ENCODE measurements at places on chromosomes 1 and 21. TPM values are rescaled to one million over a fixed set of nuclear protein-coding genes. Genes with fewer than 3 reads are reported as not detected.

Gene MATN1
- total RNA-seq, result not detected

Gene APOBEC4
- not detected for total RNA-seq

Gene ADGRB2
- total RNA-seq, result 10.5 TPM

Gene C1orf141
- total RNA-seq, result not detected

Gene RHBDL2
- total RNA-seq, result 1.3 TPM

GRCh38 chr1:2290171-2290578, 62.1 kb downstream of the SKI start:
- peak overlapping the region; percentile 74 for H3K27ac ChIP-seq
- no peaks in the 10 kb centered on the region for H3K36me3 ChIP-seq
- H3K4me1 ChIP-seq, result peaks cover 4% of the 10 kb centered on the region

GRCh38 chr1:202264726-202265125, 71.1 kb downstream of the LGR6 start:
- no peaks in the 10 kb centered on the region for H3K36me3 ChIP-seq
- no peaks in the 10 kb centered on the region for H3K4me1 ChIP-seq
- H3K27me3 ChIP-seq, result no peaks in the 10 kb centered on the region
- no peak overlapping the region for H3K27ac ChIP-seq

GRCh38 chr1:65762081-65762862, 30.4 kb upstream of the PDE4B start:
- no peak for DNase-seq
- no peaks in the 10 kb centered on the region for H3K27me3 ChIP-seq
- H3K27ac ChIP-seq, result no peak overlapping the region
- H3K4me3 ChIP-seq, result no peak overlapping the region
- H3K4me1 ChIP-seq, result no peaks in the 10 kb centered on the region

DNA sequence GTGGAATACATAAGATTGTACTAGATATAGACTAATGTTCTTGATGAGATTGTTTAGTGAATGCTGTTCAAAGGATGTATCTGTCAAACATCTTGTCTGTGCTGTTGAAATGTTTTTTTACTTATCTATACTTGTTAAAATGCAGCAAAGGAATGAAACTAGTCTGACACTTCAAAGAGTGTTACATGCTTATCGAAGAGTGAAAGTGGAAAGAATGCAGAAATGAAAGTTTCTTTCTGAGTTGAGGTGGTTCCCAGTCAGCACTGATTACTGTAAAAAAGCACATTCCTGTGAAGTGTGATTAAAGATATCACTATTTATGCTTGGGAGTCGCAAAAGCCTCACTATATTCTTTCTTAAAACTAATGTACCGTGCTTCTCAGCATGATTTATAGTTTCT, 1225.2 kb downstream of the NCAM2 start:
- no peaks in the 10 kb centered on the region for H3K4me1 ChIP-seq
- no peaks in the 10 kb centered on the region for H3K27me3 ChIP-seq
- no peaks in the 10 kb centered on the region for H3K36me3 ChIP-seq
- DNase-seq, result no peak

- H3K27ac ChIP-seq, result no peak overlapping the region
- H3K27me3 ChIP-seq, result no peaks in the 10 kb centered on the region
- H3K36me3 ChIP-seq, result no peaks in the 10 kb centered on the region
- H3K4me3 ChIP-seq, result no peak overlapping the region
Observed at GRCh38 chr1:50308878-50309277, 114.4 kb downstream of the DMRTA2 start.

- H3K27me3 ChIP-seq, result no peaks in the 10 kb centered on the region
- H3K36me3 ChIP-seq, result no peaks in the 10 kb centered on the region
- no peaks in the 10 kb centered on the region for H3K4me1 ChIP-seq
- H3K27ac ChIP-seq, result no peak overlapping the region
- no peak for DNase-seq
Observed at GRCh38 chr1:226085675-226086285, 23.3 kb downstream of the H3-3A start.

DNA sequence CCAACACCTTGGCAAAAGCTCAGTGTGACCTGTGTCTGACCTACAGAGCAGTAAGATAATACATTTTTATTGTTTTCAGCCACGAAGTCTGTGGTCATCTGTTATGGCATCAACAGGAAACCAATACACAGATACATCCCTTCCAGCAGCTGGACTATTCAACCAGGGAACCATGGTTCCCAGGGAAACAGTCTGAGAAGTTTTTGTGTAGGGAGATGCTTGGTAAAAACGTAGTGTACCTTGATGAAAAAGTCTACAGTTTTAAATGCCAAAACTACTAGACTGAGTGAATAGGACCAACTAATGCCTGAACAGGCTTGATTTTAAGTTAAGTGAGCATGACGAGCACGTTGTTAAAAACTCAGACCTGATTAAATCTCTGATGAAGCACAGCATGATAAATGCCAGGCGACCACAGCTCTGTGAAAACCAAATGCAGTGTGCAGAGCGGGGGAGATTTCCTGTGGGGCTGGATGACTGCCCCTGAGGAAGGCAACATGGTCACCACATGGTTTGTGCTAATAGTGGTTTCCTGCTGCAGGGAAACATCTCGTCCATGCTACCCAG, 228.9 kb downstream of the TNR start:
- H3K27me3 ChIP-seq, result no peaks in the 10 kb centered on the region
- no peak overlapping the region for H3K27ac ChIP-seq
- H3K4me1 ChIP-seq, result no peaks in the 10 kb centered on the region
- H3K36me3 ChIP-seq, result no peaks in the 10 kb centered on the region
- H3K4me3 ChIP-seq, result no peak overlapping the region

GRCh38 chr1:42221456-42221855, 56.9 kb upstream of the GUCA2A start:
- H3K4me1 ChIP-seq, result peaks cover 16% of the 10 kb centered on the region
- no peak for DNase-seq
- H3K27me3 ChIP-seq, result no peaks in the 10 kb centered on the region
- H3K4me3 ChIP-seq, result no peak overlapping the region

GRCh38 chr1:202671399-202671798, 38.9 kb downstream of the SYT2 start:
- DNase-seq, result no peak
- no peaks in the 10 kb centered on the region for H3K4me1 ChIP-seq
- H3K36me3 ChIP-seq, result no peaks in the 10 kb centered on the region
- H3K27ac ChIP-seq, result no peak overlapping the region
- H3K4me3 ChIP-seq, result no peak overlapping the region
- peaks cover 12% of the 10 kb centered on the region for H3K27me3 ChIP-seq

DNA sequence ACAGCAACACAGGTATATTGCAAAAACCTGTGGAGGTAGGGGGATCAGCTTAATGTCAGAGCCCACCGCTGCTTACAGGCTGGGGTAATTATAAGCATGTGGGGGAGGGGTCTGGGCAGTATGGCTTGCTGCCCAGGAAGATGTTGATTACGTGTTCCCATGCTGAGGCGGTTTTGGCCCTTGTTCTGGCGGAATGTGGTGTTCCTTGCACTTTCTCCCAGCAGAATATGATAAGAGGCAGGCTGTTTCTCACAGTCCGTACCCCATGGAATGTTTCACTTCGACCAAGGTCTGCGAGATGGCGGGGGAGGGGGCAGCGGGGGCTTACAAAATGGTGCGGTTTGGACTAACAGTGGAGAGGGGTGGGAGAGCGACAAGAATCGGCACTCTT, 9.8 kb upstream of the HPCAL4 start:
- H3K36me3 ChIP-seq, result no peaks in the 10 kb centered on the region
- H3K4me3 ChIP-seq, result no peak overlapping the region
- peak; percentile 24 for DNase-seq
- H3K27ac ChIP-seq, result no peak overlapping the region

Data from tibial nerve (tissue), 4 donors.